ENCODE measurements at places on chromosomes 16 and 17. TPM values are rescaled to one million over a fixed set of nuclear protein-coding genes. Genes with fewer than 3 reads are reported as not detected.

The LLGL2 gene
- total RNA-seq = 3.4 TPM

The ZG16 gene
- total RNA-seq = not detected

The SLC16A6 gene
- total RNA-seq = 2.8 TPM

The HOXB9 gene
- total RNA-seq = 14.5 TPM

The SLC22A31 gene
- not detected for total RNA-seq

All from glomerular endothelial cell (primary cell).